PC-3 (cell line): ENCODE measurements at places on chromosomes 11 and 22.

GRCh38 chr11:69216647-69217051 lies 60.9 kb downstream of the SMIM38 start:
- no peak for DNase-seq

DNA sequence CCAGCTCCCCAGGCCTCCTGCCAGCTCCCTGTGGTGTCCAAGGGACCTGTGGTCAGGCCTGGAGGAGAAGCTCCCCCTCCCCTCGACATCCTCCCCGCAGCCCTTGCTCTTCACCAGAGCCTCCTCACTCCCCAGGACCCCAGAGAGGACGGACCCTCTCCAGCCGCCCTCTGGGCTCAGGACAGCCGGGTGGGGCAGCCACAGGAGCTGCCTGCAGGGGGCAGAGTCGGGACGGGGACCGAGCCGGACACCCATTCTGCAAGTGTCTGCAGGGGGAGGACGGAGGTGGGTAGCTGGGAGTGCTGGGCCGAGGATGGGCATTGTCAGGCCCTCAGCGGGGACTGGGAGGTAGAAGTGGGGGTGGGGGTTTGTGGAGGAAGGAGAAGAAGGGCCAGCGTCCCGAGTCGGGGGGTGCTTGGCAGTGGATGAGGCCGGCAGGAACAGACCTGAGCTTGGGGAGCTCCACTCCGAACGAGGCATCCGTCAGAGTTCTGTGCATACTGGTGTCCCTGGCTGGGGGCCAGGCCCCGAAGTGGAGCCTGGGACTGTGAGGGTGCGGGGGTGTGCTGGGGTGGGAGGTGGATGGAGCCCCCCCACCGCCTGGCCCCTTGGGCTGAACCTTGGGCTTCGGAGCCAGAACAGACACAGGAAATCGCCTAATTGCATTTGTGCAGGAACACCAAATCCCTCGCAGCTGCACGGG lies 15.2 kb downstream of the PRR33 start:
- peak; percentile 46 for DNase-seq

DNA sequence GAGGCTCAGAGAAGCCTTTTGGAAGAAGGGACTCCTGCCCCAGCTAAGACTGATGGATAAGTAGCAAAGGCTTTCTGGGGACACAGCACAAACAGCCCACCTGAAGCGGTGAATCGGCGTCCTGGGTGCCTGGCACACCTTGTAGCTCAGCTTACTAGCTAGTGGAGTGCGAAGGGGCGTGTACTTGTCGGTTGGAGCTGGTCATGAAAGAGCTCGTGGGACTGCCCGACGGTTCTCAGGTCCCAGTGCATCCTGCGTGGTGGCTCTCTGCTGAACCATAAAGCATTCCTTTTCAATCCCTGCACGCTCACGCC lies 690 bp upstream of the UVRAG start:
- DNase-seq: no peak

DNA sequence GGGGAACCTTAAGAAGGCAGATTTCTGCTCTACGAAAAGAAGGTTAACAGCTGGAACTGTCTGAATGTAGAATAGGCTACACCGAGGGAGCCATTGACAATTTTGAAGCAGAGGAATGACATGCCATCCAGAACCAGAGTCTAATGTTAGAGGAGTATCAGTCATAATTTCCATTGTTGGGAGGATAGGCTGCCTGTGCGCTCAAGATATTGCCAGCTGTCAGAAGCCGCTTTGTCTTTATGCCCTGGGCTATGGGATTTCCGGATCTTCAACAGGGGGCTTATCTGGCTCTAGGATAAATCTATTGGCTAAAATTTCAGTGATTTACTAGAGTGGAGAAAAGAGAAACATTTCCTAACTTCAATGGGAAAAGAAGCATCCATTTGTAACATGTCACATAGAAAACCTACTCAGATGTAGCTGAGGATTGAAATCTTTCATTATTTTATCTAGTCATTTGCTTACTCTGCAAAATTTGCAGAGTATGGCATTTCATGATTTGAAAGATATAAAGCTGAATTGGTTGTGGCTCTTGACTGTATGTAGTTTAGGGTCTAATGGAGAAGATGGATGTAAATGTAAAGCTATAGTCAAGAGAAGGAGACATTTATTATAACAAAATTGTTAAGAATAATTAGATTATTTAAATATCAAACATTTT lies 78.9 kb downstream of the ANO3 start:
- DNase-seq: no peak

GRCh38 chr11:95193541-95193940 lies 37.5 kb downstream of the SESN3 start:
- no peak for DNase-seq

- no peak for DNase-seq
Observed at GRCh38 chr11:121603316-121603715, 150.5 kb upstream of the SORL1-AS1 start.

- DNase-seq: no peak
Observed at GRCh38 chr11:11984563-11984962, 23.9 kb downstream of the DKK3 start.

GRCh38 chr11:47270331-47271271 lies 668 bp downstream of the MADD start:
- DNase-seq: peak; percentile 49
